GM12864 (cell line): ENCODE measurements at places on chromosomes 1 and 21.

GRCh38 chr1:243397613-243398321 lies 141.9 kb downstream of the SDCCAG8 start:
- no peak for DNase-seq

GRCh38 chr1:240618946-240619345 lies 7.0 kb upstream of the GREM2 start:
- no peak for DNase-seq

- no peak for DNase-seq
These were observed 18.7 kb upstream of the ZBTB21 start for GRCh38 chr21:42028766-42029425.

- DNase-seq = no peak
These were observed 112.3 kb downstream of the ACTL8 start for GRCh38 chr1:17867470-17867869.

DNA sequence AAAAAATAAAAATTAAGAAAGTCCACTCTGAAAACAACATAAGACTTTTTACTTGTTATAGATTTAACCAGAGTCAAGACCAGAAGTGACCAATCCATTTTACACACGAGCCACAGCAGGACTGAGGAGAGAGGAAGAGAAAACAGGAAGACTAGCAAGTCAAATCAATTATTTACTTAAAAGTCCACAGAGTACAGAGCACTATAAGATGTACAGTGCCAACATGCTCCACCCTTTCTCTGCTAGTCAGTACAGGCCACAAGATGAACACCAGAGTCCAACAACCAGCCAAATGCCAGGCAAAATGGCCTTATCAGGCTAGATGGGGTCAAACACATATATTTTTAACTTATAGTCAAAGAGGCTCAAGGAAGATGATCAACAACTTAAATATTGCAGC lies 19.5 kb downstream of the LUZP1 start:
- no peak for DNase-seq

DNA sequence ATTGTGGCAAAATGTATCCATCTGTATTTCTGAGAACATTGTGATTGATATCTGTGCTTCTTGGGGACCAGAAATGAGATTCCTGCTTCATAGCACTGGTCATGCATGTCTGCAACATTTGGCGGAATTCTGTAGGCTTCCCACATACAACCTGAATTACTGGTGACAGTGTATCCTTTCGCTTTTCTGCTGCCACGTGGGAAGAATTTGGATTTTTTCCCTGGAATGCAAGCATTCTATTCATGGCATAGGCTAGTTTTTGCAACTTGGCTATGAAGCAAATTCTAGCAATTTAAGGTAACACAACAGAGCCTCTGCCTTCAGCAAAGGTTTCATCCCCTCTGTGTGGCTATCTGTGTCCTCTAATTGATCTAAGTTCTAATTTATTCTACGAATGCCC lies 85.9 kb downstream of the BCAR3 start:
- no peak for DNase-seq

- no peak for DNase-seq
These were observed 11.6 kb downstream of the KDM5B start for GRCh38 chr1:202796670-202797069.

DNA sequence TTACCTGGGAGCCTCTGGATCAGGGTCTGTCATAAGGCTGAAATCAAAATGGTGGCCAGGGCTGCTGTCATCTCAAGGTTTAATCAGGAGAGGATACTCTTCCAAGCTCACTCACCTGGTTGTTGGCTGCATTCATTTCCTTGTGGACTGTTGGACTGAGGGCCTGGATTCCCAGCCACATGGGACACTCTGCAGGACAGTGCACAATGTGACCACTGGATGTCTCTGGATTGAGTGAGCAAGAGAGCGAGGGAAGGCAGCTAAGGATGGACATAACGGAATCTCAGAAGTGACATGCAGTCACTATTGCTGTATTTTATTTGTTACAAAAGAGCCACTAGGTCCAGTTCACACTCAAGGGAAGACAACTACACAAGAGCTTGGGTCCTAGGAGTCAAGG lies 229.1 kb downstream of the S1PR1 start:
- DNase-seq = no peak

GRCh38 chr1:111958851-111959250 lies 30.6 kb downstream of the KCND3 start:
- DNase-seq = no peak

DNA sequence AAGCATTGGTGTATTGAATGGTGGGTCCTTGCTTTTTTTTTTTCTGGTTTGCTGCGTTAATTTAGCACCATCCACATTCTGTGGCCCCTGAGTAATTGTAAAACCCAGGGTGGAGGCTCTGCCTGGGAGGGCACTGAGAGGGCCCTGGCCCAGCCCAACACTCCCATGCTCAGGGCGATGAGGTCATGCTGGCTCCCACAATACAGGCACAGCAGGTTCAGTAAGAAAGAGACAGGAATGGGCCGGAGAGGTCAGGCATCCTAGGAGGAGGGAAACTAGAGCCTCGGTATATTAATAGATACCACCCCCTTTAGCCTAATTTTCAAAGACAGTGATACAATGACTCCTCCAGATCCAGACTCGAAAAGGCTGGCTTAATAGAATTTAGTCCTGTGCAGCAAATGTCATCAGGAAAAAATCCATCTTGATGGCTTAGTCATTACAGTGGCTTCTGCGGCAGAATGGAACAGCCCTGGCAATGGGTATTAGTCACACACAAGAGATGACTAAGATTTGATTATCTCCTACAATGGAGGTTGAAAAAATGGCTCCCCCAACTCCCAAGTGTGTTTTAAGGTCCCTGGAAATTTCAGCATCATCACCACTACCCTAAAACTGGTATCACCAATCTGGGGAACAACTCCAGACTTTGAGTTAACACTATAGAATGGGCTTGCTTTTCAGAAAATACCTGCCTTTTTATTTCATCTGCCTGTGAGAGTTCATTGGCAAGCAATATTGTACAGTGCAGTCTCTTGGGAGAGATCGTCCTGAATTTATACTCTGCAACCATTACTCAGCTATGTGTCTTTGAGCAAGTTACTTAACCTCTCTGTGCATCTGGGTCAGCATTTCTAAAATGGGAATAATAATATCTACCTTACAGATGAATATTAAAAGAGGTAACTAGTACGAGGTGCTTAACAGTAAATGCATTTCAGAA lies 43.9 kb upstream of the LYST start:
- DNase-seq = no peak

- no peak for DNase-seq
These were observed 2.4 kb upstream of the IKBKE start for GRCh38 chr1:206467915-206468314.

GRCh38 chr1:59688976-59689375 lies 125.8 kb upstream of the HOOK1 start:
- no peak for DNase-seq

DNA sequence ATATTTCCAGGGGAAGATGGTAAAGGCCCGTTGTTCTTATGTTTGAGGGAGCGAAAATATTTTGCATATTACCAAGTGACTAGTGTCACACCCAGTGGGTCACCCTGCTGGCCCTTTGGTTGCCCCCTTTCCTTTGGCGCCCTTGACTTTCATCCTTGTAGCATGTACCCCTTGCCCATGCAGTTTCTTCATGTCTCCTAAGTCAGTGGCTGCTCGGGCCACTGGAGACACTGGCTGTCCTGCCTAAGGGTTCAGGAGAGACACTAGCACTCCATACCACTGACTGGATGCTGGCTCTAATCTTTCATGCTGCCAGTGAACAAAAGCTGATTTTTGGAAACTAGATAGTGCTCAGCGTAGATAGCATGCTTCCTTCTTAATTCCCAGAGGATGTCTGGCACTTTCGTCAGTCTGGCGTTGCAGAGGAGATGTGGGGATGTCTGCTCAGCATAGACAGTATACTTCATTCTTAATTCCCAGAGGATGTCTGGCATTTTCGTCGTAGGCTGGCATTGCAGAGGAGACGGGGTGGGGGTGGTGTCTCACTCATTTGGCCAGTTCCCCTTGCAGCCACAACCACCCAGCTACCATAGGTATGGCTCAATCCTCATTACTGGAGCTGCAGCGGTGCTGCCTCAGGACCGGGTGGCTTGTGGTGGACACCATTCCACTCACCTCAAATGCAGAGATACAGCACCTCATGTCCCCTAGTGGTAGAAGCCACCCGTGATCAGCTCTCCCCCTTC lies 770.9 kb upstream of the TPTE start:
- DNase-seq = no peak

DNA sequence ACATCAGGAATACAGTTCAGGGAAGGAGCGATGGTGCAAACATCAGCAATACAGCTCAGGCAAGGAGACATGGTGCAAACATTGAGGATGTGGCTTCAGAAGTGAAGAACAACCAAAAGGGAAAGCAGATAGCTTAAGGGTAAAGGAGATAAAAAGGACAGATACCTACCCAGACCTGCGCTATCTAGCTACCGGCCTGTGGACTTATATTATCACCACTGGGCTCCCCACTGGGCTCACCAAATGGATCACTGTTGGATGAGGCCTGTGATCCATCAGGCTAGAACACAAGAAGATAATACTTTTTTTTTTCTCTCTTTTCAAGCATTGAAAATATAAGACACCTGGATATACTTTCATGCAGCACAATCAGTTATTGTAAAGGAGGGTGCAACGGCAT lies 44.7 kb upstream of the C8B start:
- no peak for DNase-seq

DNA sequence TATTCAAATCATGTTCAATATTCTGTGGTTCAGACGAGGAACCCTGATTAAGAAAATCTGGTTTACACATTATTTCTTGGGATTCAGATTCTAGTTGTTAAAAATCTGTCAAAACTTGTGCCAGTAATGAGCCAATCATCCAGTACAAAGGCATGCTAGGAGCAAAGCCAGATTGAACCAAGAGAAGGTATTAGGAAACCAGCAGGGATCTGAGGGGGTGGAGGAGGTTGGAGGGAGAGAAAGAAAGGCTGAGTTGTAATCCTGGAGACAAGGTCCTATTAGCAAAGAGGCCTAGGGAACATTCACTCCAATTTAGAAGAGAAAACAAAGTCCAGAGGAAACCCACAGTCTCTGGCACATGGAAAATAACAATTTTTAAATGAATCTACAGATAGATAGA lies 352.9 kb downstream of the LTN1 start:
- DNase-seq = no peak

DNA sequence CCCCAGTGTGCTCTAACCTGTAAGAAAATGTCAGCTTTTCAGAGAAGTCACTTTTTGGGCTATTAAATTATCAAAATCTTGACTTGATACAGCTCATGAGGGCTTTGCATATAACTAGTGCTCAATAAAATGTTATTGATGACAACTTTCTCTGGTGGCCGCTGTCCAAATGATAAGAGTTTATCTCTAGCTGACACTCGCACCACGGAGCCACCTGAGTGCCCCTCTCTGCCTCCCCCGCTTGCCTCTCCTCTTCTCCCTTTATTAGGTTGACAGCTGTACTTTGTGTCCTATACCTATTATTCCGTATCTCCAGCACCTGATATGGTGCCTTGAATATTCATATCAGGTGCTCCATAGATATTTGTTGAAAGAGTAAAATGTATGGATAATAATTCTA lies 82.8 kb downstream of the PHTF1 start:
- no peak for DNase-seq

DNA sequence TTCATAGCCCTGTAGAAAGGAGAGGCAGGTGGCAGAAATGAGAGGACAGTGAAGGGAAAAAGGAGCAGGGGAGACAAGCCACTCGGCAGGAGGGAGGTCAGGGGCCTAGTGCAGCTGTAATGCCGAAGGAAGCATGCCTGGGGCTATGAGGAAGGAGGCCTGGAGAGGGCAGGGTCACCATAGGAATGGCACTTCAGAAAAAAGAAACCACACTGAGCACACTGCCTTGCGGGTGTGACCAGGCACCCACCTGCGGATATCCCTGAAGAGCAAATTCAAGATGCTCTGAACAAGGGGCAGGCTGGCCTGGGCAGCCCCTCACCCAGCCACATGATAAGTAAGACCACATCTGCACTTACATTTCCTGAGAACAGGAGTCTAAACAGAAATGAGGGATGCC lies 104.7 kb downstream of the JAK1 start:
- DNase-seq = no peak

GRCh38 chr1:166272155-166272554 lies 105.4 kb upstream of the FAM78B start:
- DNase-seq = peak; percentile 24

DNA sequence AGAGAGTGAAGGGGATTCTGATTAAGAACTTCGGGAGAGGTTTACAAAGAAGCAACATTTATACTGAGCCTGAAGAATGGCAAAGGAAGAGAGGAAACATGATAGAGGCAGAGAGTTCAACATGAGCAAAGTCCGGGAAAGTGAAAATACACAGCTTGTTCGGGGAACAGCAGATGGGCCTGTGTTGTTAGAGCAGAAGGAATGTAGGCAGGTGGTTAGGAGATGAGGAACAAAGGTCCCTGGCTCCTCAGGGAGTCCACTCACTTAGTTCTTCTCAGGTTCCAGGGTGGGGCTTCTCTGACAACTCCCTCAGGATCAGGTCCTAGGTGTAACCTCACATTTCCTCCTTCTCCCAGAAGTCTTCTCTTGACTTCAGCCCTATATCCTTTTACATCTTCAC lies 5.1 kb upstream of the ZNF326 start:
- DNase-seq = no peak

DNA sequence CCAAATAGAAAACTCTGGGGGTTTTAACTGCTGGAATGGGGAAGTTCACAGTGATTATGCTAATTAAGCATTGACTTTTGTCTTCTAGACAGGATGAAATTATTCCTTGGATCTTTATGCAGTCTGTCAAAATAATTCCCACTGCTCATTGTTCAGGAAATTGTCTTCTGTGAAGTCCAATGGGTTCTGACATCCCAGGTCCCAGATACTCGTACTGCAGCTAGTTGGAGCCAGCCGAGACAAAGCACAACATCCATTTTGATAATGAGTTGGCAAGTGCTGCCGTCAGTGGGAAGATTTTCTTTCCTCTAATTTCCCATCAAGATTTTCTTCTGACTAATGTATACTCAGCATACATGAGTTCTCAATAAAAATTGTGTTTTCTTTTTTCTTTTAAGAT lies 17.3 kb upstream of the B3GALT5 start:
- DNase-seq = no peak
